NCI-H345 (cell line): ENCODE measurements at places on chromosomes 1 and 21.

DNA sequence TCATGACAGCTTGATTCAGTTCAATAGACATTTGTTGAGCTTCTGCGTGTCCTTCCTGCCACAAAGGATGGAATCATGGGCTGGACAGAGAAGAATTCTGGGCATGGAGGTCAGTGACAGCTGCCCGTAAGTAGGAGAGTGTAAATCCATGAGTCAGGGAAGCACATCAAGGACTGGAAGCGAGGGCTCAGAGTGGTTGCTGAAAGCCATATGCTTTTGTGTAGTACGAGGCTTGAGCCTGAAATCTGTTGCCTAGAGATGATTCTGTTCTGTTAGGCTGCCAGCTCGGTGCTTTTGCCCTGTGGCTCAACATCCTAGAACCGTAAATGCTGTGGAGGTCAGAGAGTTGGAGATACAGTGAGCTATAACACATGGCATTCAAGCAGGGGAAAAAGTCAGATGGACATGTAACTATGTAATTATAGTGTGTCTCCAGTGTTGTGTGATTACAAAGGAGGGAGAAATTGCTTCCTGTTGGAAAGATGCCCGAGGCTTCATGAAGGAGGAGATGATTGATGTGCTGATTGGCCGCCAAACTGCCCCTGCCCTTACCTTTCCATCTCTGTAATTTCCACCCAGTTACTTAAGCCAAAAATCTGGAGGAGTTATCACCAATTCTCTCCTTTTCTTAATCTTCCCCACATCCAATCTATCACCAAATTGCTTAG lies 92.8 kb upstream of the CACNA1E start:
- peak; percentile 51 for DNase-seq

- DNase-seq, result no peak
These were observed 505.2 kb downstream of the SMYD3 start for GRCh38 chr1:246001837-246002230.

GRCh38 chr21:33067457-33067856 lies 2.5 kb upstream of the OLIG1 start:
- no peak for DNase-seq

- no peak for DNase-seq
These were observed 124.7 kb downstream of the PCBP3 start for GRCh38 chr21:45768011-45768739.

GRCh38 chr1:89935235-89935634 lies 59.7 kb upstream of the ZNF326 start:
- DNase-seq, result no peak

GRCh38 chr1:162368451-162368850 lies 8.2 kb downstream of the SPATA46 start:
- no peak for DNase-seq

- DNase-seq, result no peak
These were observed 998.0 kb upstream of the B3GALT2 start for GRCh38 chr1:194184425-194184824.
